DMS79 (cell line): ENCODE measurements at places on chromosomes 4 and X.

- DNase-seq, result no peak
Observed at GRCh38 chr4:80187677-80188076, 9.6 kb upstream of the PRDM8 start.

- no peak for DNase-seq
Observed at GRCh38 chr4:186472948-186473347, 82.4 kb downstream of the MTNR1A start.

GRCh38 chr4:2438822-2439718 lies 20.3 kb downstream of the CFAP99 start:
- no peak for DNase-seq

GRCh38 chr4:122666527-122667245 lies 45.8 kb upstream of the IL21 start:
- DNase-seq, result no peak

DNA sequence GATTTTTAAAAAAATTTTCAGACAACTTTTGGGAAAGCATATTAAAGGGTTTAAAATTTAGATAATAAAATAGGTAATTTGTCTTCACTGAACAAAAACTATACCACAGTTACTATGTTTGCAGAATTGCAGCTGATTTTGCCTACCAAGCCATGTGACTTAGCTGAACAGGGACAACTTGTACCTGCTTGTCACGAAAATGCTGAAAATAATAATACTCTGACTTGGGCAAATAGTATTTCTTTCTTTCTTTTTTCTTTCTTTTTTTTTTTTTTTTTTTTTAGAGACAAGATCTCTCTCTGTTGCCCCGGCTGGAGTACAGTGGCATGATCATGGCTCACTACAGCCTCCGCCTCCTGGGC lies 225.2 kb upstream of the PPP1R2C start:
- no peak for DNase-seq

- DNase-seq, result no peak
Observed at GRCh38 chr4:111943796-111944203, 201.5 kb upstream of the FAM241A start.

DNA sequence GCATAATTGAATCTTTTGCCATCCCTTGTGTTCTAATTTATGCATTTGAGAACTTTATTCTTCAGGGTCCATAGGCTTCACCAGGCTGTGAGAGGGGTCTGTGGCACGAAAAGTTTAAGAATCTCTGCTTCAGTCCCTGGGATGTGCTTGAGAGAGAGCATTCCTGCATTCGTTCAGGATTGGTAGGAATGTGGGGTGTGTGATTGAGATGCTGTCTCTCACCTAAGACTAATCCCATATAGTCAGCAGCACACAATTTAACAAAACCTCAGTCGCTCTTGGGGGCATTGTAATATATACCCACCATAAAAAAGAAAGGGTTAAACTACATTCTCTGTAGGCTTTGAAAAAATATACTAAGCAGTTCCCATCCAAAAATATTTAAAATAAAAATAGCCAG lies 41.7 kb downstream of the PTTG2 start:
- DNase-seq, result no peak

DNA sequence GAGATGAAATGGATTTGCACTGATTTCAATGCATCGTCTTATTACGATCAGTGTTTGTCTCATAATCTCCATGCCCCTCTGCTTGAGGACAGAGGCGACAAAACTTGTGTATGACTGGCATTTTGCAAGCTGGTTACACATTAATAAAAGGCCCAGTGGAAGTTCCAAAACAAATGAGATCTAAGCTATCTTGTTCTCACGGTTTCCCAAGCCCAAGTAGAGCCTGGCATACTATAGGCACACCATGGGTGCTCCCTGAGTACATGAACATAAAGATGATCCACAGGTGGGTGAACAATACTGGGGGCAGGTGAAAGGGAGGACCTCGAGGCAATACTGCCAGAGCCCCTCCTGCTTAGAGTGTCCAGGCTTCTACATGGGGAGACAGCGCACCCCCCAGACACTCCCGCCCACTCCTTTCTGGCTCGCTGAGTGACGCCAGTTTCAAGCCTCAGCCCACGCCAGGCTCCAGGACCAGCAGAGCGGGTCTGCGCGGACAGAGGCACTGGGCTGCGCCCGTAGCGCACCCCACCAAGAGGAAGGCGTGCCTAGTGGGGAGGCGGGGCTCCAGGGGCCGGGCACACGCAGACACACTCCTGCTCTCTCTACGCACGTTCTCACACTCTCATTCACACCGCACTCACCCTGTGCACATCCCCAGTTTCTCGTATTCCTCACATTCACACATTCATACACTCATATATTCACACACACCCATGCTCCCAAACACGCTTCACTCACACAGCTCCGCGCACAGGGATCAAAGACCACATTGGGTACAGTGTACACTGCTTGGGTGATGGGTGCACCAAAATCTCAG lies 8.9 kb upstream of the GSX2 start:
- no peak for DNase-seq

GRCh38 chrX:20442597-20442996 lies 175.9 kb upstream of the RPS6KA3 start:
- DNase-seq, result no peak

DNA sequence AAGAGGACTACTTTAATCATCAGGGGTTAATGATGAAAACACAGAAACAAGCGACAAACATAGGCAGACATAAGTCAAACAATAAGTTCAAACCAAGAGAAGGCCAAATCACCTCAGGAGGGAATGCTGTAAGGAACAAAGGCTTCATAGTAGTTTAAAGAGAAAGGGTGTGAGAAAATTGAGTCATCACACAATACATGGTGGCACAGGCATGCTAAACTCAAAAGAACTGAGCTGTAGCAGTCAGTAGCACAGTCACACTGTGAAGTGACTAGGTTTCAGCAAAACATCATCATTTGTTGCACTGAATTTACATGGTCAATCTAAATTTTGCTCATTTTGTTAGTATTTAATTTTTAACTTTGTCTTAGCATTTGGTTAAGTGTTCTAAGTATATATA lies 24.2 kb downstream of the SMC1A start:
- no peak for DNase-seq

DNA sequence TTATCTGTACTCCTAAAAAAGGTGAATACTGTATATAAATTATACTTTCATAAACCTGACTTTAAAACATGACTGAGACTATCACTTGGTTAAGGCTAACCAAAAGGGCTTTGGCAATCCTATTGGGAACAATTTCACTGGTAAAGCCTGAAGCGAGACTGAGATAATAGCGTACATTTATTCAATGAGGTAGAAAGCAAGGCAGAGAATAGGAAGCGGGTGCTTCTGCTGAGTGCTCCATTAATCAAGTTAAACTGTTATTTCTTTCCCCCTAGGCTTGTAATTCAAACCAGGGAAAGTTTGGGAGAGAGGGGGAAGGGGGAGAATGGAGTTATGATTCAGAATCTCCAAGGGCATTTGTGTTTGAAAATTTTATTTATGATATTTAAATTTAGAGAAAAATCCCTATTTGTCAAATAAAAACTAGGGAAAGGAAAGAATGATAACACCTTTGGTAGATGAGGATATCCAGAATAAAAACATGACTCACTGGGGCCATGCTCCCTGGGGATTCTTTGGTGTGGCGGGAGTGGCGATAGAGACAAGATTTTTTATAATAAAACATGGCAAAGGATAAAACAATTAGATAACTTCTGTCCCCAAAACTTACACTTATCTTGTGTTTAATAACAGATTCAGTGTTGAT lies 34.6 kb upstream of the SORBS2 start:
- DNase-seq, result no peak

DNA sequence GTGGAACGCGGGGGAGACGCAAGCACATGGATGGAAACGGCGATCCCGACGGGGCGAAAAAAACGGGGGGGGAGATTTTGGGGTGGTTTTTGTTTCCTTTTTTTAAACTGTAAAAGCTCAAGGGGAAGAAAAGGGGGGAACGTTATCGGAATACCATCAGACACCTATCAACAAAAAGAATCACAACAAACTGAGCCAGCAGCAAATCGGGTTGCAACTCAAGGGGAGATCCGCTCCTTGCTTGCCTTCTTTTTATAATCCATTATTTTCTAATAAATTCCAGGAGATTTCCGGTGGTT lies 616 bp downstream of the MAML3 start:
- DNase-seq, result no peak

DNA sequence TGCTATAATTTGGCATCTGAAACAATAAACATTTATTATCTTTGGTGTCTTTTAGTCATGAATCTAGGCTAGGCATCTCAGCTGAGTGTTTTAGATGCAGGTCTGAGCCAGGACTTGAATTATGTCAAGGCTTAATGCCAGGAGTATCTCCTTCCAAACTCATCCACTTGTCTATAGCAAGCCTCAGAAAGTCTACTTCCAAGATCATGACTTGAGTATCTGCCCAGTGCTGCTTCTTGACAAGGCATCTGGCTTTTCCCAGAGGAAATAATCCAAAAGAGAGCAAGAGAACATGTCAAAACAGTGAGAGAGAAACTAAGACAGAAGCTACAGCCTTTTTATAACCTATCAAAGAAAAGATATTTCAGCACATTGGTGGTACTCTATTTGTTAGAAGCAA lies 1052.1 kb upstream of the PCDH10 start:
- DNase-seq, result no peak

- DNase-seq, result no peak
Observed at GRCh38 chr4:119693126-119693525, 64.5 kb upstream of the PDE5A start.

DNA sequence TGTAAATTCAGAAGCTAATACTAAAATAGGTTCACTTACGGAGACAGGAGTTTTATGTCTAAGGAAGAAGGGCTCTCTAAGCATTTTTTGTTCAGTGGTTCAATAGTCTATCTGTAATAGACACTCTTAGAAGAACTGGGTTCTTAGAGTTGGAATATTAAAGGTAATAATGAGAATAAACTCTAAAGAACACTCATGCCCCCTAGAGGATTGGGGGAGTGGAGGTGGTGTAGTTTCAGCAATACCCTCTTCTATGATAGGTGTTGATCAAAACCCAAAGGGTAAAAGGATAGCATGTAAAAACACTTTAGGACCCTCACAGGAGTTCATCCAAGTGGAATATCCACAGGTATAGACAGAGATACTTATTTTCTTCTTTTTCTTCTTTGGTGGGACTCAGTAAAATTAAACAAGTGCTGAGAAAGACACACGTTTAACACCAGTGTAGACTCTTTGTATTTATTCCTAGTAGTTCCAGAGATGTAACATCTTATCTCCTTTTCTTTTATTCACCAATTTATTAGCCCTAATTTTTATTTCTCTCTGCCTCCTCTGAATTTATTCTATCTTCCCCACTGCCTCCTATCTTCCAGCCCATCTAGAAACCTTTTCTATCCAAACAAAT lies 25.7 kb upstream of the MND1 start:
- no peak for DNase-seq

- DNase-seq, result no peak
Observed at GRCh38 chrX:95071052-95071451, 1397.0 kb downstream of the FAM133A start.

DNA sequence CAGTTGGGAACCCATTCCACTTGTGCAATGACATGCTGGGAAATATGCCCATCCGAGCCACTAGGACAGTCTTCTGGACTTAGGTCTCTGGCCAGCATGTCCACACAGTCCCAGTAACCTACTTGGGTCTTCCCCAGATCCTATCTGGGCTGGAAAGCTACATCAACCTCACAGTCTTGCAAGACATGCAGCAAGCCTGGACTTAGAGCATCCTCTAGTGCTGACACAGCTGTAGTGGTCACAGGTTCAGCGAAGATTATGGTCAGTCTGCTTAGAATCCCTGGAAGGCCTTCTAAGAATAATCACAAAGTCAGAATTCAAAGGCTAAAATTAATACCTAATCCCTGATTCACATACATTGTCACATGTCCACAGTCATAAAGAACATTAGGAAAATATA lies 842.7 kb downstream of the STPG2 start:
- no peak for DNase-seq

DNA sequence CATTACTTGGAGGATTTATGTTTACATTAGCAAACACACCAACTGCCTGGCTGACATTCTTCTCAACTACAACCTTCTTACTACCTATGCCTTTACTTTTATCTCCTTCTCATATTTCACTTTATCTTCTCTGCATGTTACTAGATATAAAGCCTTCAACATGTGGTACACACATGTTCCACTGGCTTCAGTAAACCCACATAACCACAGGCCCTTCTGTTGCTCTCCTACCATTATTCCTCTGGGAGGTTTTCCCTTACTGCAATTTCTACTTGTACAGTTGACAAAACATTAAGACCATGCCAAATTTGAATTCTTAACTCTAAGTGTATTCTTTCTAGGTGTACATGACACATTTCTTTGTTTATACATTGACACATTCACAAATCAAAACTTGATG lies 133.1 kb downstream of the ARAP2 start:
- no peak for DNase-seq

- DNase-seq, result no peak
Observed at GRCh38 chr4:153428941-153429475, 37.2 kb upstream of the TMEM131L start.

DNA sequence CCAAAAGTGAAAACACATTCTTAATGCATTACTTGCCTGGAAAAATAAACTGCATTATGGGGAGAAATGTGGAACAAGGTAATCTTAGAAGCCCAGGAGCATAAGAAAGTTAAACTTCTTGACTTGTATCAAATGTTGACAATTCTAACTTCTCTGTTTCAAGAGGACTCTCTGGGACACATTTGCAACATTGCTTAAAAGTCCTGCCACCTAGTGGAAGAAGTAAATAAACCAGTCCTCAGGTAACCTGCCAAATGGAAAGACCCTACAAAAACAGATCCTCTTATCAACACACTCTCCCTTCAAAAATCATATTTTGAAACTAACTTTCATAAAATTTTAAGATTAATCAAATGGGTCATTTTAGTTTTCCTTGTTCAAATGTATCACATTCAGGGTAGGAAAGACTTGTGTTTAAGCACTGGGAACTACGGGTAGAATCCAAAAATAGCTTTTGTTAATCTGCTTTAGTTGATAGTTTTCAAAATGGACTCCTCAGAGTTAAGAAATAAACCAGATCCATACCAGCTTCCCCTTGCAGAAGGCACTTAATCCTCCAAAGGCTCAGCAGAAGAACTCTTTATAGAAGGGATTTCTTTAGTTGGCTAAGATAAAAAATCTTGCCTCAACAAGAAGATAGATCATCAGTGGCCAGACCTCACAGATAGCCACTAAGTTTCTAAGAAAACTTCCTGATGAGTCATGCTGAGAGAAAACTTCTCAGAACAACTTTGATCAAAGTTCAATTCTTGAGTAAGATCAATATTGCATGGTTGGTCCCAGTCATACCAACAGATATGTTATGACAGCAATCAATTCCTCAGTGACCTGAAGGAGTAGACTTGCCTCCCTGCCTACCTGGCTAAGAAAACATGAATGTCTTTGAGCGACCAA lies 141.7 kb downstream of the HHIP start:
- no peak for DNase-seq

DNA sequence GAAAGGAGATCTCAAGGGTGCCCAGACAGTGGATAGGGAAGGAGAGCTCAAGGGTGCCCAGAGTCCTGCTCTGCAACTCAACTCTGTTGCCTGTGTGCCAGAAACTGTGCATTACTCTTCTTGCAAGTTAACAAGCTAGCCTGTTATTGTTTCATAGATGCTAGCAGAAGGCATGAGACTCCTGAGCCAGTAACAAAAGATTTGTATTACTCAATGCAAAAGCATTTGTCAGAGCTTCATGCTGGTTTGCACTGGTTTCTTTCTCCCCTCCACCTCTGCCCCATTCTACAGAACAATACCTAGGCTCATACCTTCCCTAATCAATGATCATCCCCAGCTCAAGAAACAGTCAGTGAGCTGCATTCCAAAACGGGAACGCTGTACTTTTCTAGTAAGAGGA lies 124.5 kb upstream of the NEIL3 start:
- no peak for DNase-seq
